Foreskin keratinocyte (primary cell): ENCODE measurements at places on chromosomes 3 and 15.
A peak's percentile ranks its signal among the peaks of the same experiment; 100 is the strongest.

- no peak for DNase-seq
Observed at GRCh38 chr3:71211083-71211482, 372.4 kb downstream of the FOXP1 start.

- DNase-seq = peak; percentile 6
Observed at GRCh38 chr3:132016061-132017041, 18.5 kb downstream of the CPNE4 start.

DNA sequence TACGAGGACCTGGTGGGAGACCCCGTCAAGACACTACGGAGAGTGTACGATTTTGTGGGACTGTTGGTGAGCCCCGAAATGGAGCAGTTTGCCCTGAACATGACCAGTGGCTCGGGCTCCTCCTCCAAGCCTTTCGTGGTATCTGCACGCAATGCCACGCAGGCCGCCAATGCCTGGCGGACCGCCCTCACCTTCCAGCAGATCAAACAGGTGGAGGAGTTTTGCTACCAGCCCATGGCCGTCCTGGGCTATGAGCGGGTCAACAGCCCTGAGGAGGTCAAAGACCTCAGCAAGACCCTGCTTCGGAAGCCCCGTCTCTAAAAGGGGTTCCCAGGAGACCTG, 2.5 kb downstream of the CHST2 start:
- DNase-seq = no peak

- DNase-seq = no peak
Observed at GRCh38 chr3:126129398-126129891, 45.5 kb upstream of the SLC41A3 start.

GRCh38 chr15:78052001-78052401, 25.5 kb downstream of the TBC1D2B start:
- DNase-seq = no peak

GRCh38 chr15:23039917-23040281, 530 bp upstream of the TUBGCP5 start:
- DNase-seq = no peak

- no peak for DNase-seq
Observed at GRCh38 chr3:81291586-81291985, 469.9 kb downstream of the GBE1 start.

DNA sequence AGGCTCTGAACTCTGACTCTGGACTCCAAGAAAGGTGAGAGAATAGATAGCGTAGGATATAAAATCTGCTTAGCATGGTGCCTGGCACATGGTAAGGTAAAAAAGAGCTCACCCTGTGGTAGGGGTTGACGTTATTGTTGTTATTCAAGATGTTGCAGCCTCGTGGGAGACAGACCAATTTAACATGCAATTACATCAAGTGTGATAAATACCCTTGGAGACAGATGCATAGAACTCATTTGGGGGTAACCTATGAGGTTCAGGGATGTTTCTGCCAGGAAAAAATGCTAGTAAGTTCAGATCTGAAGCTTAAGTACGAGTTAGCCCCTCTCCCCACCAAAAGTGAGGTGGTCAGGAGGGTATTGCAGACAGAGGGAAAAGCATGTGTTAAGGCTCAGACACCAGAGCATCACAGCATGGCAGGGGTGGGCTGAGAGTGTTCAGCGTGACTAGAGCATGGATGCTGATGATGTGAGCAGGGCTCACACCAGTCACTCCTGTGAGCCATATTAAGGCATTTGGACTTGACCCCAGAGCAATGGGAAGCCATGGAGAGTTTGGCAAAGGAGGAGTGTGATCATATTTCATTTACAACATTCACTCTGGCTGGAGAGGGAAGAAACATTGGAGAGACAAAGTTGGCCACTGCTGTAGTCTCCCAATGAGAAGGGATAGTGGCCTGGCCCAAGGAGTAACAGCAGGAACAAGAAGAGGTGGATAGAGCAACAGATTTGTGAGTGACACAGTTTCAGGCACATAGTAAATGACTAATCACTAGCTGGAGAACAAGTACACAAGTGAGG, 181.0 kb downstream of the UACA start:
- no peak for DNase-seq

DNA sequence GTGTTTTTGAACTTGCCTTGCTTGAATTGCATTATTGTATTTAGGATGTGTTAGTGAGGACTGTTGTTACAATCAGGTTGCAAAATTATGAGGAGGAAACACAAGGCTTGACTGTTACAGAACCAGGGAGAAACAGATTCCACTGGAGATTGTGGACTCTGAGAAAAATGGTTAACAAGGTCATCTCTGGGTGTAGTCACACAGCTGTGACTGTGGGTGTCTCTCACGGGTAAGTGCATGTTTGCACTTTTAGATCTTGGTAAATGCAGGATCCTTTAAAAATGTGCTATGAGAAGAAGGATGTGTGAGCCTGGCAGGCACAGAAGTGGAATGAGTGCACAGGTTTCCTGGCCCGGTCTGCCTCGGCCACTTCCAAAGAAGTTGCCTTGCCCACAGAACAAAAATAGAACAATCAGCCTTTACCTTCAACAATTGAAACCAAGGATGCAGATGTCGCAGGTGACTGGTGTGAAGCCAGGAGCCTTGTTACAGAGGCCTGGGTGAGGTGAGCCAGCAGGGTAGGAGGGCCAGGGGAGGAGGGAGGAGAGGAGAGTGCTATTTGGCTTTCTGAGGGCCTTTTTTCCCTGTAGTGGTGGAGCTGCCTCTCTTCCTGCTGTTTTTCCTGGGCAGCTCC, 68.0 kb downstream of the ABHD5 start:
- DNase-seq = no peak

GRCh38 chr3:184525337-184526087, 36.1 kb upstream of the EPHB3 start:
- peak; percentile 18 for DNase-seq

DNA sequence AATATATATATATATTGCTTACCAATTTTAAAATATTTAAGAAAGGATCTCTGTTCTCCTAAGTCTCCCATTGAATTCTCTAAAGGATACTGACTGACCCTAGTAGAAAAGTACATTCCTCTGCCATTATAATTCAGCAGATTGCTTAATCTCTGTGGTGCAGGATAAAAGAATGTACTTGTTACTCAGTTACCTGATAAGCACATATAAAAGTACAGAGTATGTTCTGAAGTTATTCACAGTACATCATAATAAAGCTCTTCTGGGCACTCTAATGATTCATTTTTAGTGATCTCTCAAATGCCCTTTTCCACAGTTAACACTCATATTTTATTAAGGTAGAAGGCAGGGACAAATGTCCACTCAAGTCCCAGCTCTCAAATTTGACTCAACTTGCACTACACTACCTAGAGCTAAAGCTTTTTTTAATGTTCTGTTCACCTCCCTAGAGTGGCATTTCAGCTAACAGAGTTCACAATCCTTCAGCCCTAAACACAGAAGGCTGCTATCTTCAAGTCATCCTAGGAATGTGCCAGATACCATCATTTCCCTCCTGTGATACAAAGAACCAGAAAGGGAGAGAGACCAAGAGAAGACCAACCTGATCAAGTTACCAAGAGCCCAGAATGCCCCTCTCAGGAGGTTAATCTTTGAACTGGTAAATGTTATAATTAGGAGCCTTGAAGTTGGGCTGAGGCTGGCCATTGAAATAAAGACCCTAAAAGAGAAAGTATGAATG, 53.3 kb downstream of the MEIS2 start:
- DNase-seq = peak; percentile 56

- peak; percentile 45 for DNase-seq
Observed at GRCh38 chr3:175558261-175558660, 699.1 kb downstream of the NAALADL2 start.

DNA sequence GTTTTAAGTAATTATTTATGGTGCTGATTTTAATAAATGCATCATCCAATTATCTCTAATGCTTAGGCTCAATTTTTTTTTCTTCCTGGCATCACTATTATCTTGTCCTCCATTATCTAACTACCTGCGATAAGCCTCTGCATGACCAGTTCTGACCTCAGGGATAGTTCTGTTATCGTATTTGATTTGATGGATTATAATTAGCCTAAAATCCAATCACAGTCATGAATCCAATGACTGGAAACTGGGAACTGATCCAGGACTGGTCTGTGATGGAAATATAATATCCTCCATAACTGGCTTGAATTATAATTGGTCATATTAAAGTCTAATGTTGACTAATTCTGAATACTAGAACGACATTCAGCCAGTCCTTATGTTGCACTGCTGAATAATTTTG, 1.1 kb downstream of the MYH15 start:
- no peak for DNase-seq

DNA sequence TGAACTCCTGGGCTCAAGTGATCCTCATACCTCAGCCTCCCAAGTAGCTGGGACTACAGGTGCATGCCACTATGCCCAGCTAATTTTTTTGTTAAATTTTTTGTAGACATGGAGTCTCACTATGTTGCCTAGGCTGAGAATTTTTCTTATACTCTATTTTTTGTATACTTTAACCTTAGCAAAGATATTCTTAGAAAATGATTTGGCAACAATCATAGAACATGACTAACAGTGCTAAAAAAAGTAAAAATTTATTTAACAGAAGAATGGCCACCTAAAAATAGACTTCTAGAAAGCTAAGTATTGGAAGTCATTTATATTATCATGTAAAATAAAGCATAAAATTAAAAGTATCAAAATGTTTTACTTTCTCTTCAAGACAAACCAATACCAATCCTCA, 322.3 kb downstream of the PLCL2 start:
- no peak for DNase-seq

DNA sequence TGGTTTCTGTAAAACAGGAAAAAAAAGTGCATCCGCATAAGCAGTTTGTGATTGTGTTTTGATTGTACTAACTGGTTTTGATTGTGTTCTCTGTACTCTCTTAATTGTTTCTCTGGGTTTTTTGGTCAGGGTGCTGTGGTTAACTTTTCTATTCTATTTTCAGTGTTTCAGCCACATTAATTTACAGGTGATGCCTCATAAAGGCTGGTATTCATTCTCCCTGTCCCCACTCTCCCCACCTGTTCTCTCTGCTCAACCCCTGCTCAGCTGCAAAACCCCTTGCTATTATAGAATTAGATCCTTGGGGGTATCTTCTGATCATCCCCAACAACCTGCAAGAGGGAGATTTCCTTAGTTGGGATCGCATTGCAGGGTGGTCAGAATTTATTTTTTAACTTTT, 285.4 kb upstream of the AZI2 start:
- no peak for DNase-seq

GRCh38 chr3:120144267-120144666, 50.0 kb upstream of the GSK3B start:
- DNase-seq = peak; percentile 70

GRCh38 chr3:40169983-40170382, 139.5 kb upstream of the EIF1B start:
- DNase-seq = no peak

GRCh38 chr15:69685512-69686452, 233.2 kb downstream of the RPLP1 start:
- no peak for DNase-seq

DNA sequence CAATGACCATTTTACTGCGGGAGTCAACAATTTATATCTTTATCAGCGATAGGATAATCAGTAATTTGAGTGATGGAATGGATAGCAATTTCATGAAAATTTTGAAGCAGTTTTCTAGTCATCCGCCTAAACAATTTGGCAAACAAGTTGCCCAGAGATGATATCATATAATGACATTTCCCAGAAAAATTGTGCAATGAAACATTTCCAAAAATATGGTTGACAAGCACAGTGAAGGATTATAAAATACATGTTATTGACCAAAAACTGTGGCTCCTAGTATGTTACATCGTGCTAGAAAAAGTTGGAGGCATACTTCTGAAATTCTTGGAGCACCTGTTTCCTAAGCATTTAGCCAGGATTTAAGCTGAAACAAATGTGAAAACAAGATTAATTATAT, 145.1 kb downstream of the GHSR start:
- no peak for DNase-seq

GRCh38 chr3:151863611-151864010, 9.8 kb upstream of the SUCNR1 start:
- no peak for DNase-seq

- DNase-seq = peak; percentile 87
Observed at GRCh38 chr3:49378249-49378895, 20.2 kb upstream of the GPX1 start.

GRCh38 chr15:80645494-80646065, 49.5 kb upstream of the ABHD17C start:
- DNase-seq = no peak

- no peak for DNase-seq
Observed at GRCh38 chr15:99125061-99125891, 20.4 kb downstream of the SYNM start.

DNA sequence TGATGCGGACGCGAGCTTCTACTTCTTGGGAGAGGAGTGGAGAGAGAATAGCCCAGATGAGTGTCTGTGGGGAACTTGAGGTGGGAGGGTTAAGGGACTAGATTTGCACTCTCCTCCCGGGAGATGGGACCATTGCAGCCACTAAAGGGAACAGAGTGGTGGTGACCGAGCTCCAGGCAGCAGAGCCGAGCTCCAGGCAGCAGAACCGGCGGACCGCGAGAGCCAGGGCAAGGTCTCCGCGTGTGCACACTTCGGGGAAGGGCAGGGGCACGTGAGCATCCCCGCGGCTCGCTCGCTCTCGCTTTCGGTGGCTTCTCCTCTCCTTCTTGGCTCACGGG, 1.1 kb downstream of the IGDCC3 start:
- no peak for DNase-seq

GRCh38 chr3:10551821-10552630, 46.6 kb upstream of the ATP2B2 start:
- peak; percentile 16 for DNase-seq

GRCh38 chr3:127014536-127015281, 31.8 kb downstream of the PLXNA1 start:
- no peak for DNase-seq

DNA sequence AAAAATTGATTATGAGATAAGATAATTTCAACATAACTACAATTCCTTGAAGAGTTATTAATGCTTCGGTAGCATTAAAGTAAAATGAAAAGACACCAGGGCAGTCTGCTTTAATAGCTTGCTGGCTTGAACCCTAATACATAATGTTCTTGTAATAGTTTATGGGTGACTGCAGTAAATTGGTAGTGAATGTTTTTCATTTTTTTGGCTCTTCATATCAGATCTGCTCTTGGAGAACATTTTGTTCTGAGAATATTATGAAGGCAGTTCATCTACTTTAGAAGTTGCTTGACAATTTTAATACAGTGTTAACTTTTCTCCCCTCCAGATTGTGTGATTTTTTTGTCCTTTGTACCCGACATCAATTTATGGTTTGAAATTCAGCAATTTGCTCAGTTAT, 128.4 kb downstream of the ZBTB20 start:
- no peak for DNase-seq

GRCh38 chr15:75446151-75446550, 5.3 kb downstream of the SIN3A start:
- DNase-seq = no peak
